ENCODE measurements at places on chromosomes 12 and 14.

GRCh38 chr14:54197369-54197768 lies 199.4 kb upstream of the CDKN3 start:
- DNase-seq = no peak

DNA sequence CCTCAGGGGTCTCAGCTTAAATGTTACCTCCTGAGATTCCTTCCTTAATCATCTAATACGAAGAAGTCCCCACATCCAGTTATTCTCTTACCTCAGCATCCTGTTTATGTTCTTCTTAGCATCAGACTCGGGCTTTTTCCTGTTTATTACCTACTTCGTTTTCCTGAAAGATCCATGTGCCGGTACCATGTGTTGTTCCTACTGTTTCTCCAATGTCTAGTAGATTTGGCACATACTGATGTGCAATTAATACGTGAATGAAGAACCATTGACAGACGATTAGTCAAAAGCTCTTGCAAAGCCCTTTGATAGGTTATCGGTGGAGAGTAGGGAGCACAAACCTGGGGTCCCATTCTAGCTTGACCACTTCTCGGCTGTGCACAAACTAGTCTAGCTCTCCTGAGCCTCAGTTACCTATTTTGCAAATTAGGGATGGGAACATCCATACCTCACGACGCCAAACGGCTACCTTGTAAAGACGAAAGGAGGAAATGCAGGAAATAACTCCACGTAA lies 735 bp upstream of the MAPKAPK5 start:
- peak; percentile 55 for DNase-seq

DNA sequence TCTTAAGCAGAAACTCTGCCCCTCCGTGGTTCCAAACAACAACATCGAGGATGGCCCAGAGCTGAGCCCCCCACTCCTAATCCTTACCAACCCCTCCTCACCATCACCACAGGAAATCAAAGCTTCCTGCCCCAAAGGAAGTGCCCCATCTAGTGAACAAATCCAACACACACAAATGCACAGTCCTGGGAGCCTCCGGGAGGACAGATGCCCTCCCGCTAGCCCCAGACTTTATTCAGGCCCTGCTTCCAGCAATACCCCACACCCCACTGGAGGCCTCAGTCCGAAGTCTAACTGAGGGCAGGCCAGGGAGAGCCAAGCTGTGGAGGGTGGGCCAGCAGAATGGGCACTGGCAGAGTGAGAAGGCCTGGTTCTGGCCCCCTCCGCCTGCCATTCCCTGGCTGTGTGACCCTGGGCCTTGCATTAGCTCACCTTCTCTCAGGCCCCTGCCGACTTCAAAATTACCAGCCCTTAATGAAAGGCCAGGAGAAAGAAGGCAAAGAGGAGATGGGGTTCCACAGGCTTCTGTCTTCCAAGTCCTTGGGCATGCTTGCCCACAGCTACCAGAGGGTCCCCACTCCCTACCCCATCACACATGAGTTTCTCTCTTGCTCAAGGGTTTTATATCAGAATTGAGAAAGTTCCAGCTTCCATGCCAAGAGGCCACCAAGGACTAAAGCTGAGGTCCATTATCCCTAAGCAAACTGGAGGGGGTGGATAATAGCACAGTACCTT lies 2.3 kb downstream of the HDAC7 start:
- no peak for DNase-seq

DNA sequence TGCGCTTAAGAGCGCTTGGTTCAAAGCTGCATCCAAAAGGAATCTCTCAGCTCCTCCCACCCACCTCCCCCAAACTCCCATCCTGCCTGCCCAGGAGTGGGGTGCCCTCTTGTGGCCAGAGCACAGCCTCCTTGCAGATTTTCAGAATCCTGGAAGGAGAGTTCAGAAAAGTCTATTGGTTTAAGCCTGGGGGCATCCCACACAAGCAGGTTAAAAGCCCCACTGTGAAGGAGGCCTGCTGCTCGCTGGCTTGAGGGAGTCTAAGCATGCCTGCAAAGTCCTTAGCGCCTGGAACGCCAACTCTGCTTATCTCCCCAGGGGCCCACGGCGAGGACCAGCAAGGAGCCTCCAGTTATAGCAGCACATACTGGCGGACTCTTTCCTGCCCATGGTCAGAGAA lies 297.1 kb downstream of the KSR2 start:
- DNase-seq = peak; percentile 4

- no peak for DNase-seq
Measured at GRCh38 chr12:104180374-104180773, 35.2 kb upstream of the TXNRD1 start.

GRCh38 chr14:77574446-77575115 lies 41.9 kb downstream of the SPTLC2 start:
- no peak for DNase-seq

GRCh38 chr12:61542551-61542950 lies 717.7 kb upstream of the USP15 start:
- DNase-seq = no peak

GRCh38 chr12:12996209-12996608 lies 3.9 kb downstream of the HEBP1 start:
- DNase-seq = peak; percentile 99

GRCh38 chr12:120759591-120760348 lies 34.1 kb downstream of the ACADS start:
- DNase-seq = no peak

- DNase-seq = no peak
Measured at GRCh38 chr12:122949816-122950675, 16.2 kb downstream of the ABCB9 start.

GRCh38 chr14:80428171-80428570 lies 216.9 kb upstream of the DIO2 start:
- no peak for DNase-seq

DNA sequence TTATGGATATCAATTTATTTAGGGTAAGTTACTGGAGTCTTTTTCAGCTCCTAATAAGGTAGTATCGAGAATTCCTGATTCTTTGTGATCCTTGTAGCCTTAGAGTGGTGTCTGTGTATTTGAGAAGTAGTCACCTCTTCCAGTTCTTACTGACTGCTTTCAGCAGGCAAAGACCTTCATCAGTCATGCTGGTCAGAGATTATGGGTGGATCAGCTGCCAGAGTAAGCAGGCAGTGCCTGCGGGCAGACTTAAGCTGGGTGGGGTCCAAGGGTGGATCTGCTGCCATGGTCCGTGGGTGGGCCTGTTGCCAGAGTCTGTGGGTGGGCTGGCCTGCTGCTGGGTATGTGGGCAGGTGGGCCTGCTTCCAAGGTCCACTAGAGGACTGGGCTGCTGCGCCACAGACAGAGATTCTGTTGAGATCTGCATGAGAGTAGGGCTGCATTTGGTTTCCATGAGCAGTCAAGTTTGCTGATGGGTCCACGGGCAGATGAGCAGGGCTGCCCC lies 188.7 kb downstream of the ANO2 start:
- DNase-seq = no peak

- no peak for DNase-seq
Measured at GRCh38 chr12:22321638-22322037, 12.9 kb downstream of the ST8SIA1 start.

DNA sequence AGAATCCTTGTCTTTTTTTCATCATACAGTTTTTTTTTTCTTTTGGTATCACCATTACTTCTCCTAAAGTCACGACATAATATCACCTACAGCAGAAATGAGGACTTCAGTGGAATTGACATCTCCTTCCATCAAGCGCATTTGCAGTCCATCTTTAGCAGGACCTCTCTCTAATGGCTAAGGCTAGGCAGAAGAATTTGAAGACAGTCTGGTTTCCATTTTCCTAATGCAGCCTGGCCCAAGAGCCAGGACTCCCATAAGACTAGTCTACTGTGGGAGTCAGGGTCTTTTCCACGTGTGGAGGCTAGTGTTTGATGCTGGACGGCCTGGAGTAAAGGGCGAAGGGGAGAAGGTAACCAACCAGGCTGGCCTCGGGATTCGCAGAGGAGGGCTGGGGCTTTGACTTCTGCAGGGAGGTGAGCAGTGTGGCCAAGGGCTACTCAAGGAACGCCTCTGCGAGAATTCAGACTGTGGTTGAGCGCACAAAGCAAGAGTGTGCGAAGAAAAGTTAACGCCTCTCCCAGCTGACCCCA lies 769 bp upstream of the ZNF740 start:
- no peak for DNase-seq

DNA sequence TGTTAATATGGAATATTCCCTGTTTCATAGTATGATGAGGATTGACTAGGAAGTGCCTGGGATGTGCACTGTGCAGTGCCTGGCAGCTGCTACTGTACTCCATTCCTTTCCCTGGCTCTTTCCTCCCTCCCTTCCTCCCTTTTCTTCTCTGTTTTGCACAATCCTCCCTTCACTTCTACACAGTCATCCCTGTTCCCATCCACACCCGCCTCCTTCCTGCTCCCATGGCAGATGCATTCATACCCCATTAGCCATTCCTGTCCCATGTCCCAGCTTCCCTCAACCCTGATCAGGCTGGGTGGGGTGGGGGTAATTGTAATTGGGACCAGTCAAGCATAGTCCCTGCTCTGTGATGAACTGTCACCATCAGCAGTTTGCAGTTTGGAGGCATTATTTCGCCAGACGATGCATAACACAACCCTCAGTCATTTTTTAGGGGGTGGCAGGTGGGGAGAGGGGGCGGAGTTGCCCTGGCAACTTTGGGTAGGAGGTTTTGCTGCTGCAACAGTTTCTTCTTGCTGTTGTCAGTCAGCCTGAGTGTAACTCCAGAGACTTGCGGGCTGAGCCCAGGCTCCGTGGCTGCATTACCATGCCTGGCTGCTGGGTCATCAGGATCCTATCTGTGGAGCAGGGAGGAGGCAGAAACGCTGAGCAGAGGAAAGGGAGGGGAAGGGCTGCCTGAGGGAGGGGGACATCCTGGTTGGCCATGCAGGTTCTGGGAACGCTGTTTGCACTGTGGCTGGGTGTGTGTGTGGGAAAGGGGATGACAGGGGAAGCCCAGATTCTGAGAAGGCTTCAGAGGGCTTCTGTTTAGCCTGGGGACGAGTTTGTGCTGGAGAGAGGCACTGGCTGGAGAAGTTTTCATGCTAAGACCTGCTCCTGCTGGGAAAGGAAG lies 4.1 kb upstream of the KRT84 start:
- DNase-seq = no peak

DNA sequence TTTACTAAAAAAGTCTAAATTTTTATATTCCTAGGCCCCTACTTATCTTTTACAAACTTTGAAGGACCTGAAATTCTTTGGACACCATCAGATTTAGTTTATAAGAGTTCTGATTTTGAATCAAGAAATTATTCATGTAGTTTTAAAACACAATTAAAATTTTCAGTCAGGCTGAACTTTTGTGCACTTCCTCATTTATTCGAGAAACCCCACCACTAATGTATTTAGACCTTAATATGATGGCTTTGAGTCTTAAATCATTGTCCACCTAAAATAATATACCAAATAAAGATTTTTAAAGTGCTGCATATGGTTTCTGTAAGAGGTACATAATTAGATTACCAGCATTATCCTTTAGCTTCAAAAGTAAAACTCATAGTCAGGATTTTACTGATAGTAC lies 103.4 kb downstream of the PAWR start:
- no peak for DNase-seq

GRCh38 chr12:95051241-95051640 lies 22.2 kb downstream of the NR2C1 start:
- no peak for DNase-seq

Data from hematopoietic multipotent progenitor cell treated with erythropoietin and hydrocortisone succinate and interleukin-3 and kit ligand, for 8 days (in vitro differentiated cells).